Stimulated activated CD8-positive, alpha-beta memory T cell treated with anti-CD3 and anti-CD28 coated beads, Interleukin-15, amount 100 ng/mL, for 1 hour (primary cell): ENCODE measurements at places on chromosomes 11 and 22.

GRCh38 chr11:12359761-12360160, 17.6 kb upstream of the PARVA start:
- no peak for DNase-seq

- DNase-seq, result no peak
These were observed 96.8 kb downstream of the TTC28 start for GRCh38 chr22:28582806-28583205.

DNA sequence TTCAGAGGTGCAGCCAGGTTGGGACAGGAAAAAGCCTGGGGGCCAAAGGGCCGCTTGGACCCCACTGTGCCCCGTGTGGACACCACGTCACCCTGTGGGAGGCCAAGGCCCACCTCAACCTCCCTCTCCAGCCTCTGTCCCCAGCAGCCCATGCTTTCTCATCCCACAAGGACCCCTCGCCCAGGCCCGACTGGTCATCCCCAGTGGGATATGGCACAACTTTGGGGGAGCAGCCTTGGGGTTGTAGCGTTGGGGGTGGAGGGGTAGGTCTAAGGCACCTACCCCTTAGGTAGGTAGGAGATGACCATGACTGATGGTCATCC, 44.0 kb downstream of the IGF2 start:
- DNase-seq, result no peak

GRCh38 chr11:70783356-70783755, 385.0 kb downstream of the CTTN start:
- no peak for DNase-seq

GRCh38 chr11:101030015-101030414, 99.6 kb downstream of the PGR start:
- no peak for DNase-seq

DNA sequence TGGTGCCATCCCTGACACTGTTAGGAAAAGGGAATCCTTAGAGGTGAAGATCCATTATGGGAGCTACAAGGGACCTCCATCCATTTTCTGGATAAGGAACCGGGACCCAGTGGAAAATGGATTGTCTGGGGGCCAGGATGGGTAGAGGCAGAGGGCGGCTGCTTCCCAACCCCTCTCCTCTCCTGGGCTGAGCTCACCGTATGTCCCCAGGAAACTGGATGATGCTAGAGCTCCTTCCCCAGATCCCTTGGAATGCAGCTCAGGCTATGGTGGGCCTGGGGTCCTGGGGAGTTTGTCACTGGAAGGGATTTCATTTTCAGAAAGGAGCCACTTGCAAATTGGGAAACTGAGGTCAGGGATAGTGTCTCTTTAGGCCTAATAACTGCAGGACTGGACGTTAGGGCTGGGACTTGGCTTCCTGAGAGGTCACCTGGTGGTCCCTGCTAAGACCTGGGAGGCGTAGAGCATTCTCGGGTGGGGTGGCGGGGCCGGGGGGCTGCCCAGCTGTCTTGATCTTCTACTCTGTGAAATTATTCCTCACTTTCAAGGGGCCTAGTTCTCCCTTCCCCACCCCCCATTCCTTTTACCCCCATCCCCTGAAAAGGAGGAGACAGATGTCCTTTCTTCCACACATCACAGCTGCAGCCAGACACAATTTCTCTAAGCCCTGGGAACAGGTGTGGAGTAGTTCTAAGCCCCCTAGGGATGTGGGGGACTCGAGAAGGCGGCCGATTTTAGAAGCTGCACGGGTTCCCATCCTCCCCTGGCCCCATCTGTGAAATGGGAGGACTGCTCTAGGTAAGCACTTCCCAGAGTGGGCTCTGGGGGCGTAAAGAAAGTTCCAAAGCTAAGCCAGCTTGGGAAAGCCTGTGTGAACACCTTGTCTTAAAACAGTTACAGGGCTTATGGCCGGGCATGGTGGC, 99.8 kb downstream of the PKNOX2 start:
- no peak for DNase-seq

GRCh38 chr11:128342511-128343134, 244.7 kb downstream of the ETS1 start:
- no peak for DNase-seq

DNA sequence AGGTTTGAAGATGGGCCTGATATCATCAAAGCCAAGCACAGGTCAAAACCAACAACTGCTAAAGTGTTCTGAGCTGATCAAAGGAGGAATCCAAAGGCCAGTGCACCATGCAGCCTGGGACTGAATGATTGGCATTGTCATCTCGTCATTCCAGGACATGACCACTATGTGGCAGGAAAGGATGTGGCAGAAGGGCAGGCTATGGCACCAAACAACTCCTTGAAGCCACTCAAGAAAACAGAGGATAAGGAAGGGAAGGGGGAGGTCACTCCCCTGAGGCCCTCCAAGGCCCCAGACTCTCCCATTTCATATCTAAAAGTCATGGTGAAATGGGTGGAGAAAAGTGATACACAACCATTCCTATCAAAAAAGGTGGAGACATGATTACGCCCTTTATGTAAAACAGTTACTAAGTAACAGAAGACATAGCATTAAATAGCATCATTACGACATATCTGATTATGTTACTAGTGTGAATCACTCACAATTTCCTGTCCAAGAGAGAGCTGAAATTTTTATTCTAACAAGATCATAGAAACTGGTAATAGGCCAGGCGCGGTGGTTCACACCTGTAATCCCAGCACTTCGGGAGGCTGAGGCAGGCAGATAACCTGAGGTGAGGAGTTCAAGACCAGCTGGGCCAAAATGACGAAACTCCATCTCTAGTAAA, 49.3 kb downstream of the AHNAK start:
- no peak for DNase-seq

- DNase-seq, result no peak
These were observed 5.7 kb downstream of the APOBEC3D start for GRCh38 chr22:39026509-39027150.

GRCh38 chr11:123357990-123358827, 71.9 kb upstream of the GRAMD1B start:
- no peak for DNase-seq

DNA sequence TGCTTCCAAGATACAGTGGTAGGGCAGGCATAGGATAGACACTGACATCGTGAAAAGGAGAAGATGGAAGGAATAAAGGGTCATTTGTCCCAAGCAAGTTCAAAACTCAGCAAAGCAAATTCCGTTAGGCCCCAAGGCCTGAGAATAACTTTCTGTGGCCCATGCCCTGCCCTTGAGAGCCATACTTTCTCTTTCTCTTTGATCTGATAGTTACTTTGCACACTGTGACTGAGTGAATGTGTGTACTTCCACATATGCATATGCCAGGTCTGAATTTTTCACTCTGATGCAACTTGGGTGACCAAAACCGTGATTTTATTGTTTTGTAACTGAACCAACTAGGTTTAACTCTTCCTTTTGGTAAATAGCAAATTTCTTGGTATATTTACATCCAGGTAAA, 371.5 kb downstream of the RAB38 start:
- no peak for DNase-seq

- DNase-seq, result no peak
These were observed 454.0 kb upstream of the DDI1 start for GRCh38 chr11:103582351-103582909.

DNA sequence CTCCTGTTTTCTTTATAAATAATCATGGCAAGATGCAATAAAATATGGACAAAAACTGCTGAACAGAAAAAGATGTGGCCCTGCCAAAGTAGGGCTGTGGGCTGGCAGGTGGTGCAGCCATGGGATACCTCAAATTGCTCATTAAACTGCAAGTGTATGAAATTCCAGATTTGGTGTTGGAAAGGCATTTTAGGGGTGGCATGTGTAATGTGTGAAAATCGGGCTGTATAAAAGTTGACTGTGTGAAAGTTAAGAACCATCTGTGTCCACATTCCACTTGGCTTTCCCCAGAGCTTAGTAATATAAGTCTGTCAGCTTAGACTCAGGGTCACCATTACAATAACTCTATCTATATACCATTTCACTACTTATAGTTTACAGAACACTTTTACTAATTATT, 34.8 kb upstream of the FZD4 start:
- no peak for DNase-seq

- DNase-seq, result no peak
These were observed 450.5 kb upstream of the CCDC90B start for GRCh38 chr11:83736684-83737083.

- DNase-seq, result no peak
These were observed 140.0 kb upstream of the POU2AF2 start for GRCh38 chr11:111105566-111105965.

DNA sequence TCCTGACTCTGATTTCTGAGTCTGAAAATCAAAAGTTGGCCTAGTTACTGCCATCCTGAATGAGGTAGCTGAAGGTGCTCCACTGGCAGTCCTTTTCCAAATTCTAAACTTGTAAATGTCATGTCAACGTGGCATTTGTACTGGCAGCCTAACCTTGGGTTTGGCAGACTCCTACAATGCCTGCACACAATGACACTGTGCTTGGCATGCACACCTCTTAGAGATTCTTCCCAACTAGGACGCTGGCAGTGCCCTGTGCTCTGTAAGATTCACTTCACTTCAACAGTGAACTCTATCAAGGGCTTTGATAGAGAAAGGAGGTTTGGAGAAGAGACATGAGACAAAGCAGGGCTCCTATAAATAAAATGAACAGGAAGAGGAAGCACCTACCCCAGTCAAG, 21.9 kb upstream of the PPP2R1B start:
- DNase-seq, result no peak

- DNase-seq, result no peak
These were observed 1134.1 kb upstream of the CCDC90B start for GRCh38 chr11:84420271-84420670.

DNA sequence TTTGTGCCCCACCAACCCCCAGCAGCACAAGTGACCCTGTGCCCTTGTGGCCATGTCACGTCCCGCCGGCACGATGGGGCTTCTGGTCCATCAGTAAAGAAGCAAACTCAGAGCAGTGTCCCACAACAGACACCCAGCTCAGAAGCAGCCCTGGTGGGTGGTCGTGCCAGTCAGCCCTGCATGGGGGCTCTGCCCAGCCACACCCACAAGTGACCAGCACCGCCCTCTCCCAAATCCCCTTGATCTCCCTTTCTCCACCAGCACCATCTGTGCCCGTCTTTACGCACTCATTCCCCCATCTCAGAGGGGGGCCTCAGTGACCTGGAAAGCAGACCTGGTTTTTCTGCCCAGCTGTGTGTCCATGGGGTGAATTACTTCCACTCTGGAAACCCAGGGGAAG, 149.1 kb downstream of the DSCAML1 start:
- DNase-seq, result no peak

- DNase-seq, result no peak
These were observed 8.2 kb downstream of the PDGFB start for GRCh38 chr22:39236321-39237317.

DNA sequence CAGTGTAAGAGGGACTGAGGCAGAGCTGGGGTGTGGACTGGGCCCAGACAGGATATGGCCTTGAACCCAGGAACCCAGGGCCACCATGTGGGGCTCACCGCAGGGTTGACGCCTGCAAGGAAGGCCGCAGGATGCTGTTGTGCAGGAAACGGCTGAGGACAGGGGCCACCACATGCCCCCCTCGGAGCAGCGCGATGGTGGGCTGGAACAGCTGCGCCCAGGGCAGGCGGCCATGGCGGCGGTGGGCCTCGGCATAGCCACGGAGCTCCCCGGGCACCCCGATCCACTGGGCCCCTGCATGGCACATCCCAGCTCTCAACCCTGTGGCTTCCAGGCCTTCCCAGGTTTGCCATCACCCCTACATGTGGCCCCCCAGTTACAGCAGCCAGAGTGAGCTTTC, 12.2 kb downstream of the GGT5 start:
- no peak for DNase-seq

DNA sequence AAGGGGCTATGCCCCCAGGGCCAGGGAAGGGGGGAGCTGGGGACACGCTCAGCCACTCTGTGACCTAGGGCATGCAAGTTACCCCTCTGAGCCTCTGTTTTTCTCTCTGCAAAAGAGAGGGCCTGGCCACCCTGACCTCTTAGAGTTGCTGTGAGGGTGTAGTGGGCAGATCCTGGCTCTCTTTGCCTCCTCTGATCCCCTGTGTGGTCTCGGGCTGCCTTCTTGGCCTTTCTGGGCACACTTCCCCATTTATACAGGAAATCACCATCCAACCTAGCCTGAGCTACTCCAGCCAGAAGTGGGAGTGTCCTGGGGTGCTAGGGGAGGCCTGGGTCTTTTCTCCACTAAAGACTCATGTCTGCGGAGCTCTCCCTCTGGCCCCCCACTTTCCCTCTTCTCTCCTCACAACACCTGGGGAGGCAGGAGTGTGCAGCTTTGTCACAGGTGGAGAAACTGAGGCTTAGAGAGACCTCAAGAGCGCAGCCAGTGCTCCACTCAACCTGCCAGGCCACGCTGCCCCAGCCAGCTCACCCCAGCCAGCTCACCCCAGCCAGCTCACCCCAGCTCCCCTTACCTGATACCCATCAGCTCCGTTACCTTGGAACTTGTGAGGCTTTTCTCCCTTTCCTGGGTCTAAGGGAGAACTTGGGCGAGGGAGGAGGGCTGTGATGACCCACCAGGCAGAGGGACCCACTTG, 1.4 kb downstream of the AIFM3 start:
- DNase-seq, result no peak

DNA sequence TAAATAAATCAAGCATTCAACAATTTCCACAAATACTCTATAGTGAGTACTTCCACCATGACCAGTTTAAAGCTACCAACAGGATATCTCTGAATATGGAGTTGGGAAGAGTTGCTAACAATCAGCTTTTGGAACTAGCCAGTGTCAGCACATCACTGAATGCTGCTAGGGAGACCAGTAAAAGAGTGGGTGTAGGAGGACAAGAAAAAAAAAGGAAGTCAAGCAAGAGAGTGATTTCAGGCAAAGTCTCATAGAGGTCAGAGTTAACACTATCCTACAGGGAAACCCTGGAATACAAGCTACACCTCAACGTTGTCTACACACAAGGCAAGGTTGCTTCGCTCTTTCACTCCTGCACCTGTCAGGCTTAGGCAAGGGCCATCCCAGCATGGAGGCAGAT, 24.2 kb downstream of the EIF3F start:
- DNase-seq, result no peak
